ENCODE measurements at places on chromosomes 3 and 15.

DNA sequence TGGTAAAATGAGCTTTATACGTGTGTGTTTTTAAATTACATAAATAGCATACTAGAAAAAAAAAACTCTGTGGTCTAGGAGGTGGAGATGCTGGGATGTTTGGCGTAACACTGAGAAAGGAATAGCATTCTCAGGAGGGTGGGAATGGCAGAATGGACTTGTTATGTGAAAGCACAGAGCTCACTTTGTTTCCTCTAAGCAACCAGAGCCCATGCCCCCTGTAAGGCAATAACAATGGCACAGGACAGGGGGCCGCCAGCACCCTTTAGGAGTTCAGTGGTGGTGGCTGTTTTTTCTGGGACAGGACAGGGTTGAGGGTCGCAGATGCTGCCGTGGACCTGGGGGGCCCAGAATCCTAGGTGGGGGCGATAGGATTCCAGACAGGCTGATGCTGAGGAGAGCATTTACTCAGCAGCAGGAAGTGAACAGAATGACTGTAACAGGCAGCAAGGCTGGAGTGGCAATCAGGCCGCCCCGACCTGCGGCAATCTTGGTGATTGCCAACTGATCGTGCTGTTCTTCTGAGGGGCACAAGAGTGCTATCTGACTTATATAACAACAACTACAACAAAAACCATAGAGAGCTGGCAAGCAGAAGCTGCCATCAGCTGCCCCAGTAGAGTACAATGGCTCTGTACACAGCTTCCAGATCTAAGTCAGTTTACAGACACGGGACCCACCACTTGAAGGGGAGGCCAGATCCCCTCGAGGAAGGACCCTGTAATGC, 160.4 kb downstream of the UACA start:
- DNase-seq: no peak

- no peak for DNase-seq
These were observed 437.3 kb downstream of the NSUN3 start for GRCh38 chr3:94500146-94500545.

DNA sequence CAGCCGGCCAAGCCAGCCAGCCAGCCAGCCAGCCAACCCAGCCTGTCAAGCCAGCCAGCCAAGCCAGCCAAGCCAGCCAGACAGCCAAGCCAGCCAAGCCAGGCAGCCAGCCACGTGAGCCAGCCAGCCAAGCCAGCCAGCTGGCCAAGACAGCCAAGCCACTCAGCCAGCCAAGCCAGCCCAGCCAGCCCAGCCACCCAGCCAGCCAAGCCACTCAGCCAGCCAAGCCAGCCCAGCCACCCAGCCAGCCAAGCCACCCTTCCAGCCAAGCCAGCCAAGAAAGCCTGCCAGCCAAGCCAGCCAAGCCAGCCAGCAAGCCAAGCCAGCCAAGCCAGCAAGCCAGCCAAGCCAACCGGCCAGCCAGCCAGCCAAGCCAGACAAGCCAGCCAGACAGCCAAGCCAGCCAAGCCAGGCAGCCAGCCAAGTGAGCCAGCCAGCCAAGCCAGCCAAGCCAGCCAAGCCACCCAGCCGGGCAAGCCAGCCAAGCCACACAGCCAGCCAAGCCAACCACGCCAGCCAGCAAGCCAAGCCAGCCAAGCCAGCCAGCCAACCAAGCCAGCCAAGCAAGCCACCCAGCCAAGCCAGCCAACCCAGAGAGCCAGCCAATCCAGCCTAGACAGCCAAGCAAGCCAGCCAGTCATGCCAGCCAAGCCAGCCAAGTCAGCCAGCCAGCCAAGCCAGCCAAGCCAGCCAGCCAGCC, 199.5 kb downstream of the GOLGA6L6 start:
- no peak for DNase-seq

DNA sequence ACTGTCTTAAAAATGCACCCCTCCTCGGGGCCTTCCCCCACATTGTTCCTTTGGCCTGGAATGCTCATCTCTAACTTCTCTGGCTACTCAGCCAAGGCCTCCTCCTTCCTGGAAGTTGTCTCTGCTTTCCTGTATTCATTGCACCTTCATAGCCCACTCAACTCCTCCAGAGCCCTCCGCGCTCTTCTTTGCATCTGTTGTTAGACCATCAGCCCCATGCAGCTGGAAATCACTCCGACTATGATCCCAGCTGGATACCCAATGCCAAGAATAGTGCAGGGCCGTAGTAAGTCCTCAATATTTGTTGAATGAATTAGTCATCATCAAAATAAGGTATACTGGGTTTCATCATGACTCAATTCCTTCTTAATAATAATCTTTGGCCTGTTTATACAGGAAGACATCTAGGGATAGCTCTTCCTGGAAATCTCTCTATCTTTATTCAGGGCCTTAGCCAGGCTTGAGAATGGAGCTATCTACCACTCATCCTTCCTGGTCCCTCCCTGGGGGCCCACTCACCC, 112.7 kb downstream of the SYNPR start:
- DNase-seq: no peak

GRCh38 chr15:62051166-62051565, 9.1 kb downstream of the VPS13C start:
- DNase-seq: no peak

DNA sequence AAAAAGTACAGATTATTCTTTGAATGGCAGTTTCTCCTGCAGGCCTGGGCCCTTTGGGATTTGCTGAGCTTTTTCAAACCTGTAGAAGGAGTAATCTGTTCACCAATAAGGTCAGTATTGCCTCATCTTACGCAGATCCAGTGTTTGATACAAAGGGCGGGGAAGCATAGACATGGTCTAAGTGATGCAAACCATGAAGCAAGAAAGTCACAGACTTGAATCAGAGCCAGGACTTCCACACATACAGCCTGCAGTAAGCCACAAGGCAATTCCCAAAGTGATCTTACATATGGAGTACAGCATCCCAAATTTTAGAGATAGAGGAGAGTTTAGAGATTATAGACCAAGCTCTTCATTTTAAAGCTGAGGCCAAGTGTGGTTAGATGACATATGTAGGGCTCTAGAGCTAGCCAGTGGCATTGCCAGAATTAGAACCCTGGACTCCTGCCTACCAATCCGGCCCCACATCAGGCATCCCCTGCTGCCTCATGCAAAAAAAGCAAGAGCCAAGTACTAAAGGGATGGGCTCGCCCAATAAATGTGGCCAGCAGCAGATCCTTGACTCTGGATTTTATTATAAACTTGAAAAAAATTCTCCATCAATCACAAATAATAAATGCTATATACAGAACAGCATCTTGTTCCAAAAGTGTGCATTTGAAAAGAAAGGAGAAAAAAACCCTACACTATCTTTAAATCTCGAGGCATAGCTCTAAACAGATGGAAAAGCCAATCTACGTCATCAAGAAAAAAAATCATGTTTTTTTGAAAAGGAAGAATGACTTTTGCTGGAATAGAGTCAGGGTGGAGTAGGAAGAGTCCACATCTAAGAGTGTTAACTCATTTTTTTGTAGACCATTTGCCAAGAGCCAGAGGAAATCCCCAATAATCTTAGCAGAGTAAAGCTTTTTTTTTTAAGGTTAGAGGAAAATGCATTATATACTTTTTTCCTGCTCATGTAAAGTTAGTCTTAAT, 24.0 kb downstream of the ABI3BP start:
- DNase-seq: no peak

- DNase-seq: no peak
These were observed 244.1 kb upstream of the STT3B start for GRCh38 chr3:31288641-31289100.

DNA sequence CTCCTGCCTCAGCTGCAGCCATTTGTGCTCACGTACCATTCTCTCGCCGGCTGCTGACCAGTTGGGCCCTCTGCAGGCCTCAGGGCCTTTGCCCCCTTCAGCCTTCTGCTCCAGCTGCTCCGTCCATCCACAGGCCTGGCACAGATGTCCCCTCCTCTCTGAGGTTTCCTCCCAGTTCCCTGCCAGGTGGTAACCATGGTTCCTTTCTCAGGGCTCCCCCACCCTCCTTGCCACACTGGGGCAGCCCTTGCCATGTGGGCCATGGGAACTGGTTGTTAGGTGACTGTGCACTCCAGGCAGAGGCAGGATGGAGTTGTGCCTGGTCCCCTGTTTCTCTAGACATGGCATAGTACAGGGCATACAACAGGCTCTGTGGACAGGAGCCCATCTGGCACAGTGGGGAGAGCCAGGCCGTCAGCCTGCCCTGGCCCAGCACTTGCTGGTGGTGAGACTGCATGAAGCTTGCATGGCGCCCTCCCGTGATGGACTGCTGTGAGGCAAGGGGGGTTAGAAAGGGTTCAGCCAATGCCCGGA, 148.9 kb downstream of the DNAJB8 start:
- no peak for DNase-seq

DNA sequence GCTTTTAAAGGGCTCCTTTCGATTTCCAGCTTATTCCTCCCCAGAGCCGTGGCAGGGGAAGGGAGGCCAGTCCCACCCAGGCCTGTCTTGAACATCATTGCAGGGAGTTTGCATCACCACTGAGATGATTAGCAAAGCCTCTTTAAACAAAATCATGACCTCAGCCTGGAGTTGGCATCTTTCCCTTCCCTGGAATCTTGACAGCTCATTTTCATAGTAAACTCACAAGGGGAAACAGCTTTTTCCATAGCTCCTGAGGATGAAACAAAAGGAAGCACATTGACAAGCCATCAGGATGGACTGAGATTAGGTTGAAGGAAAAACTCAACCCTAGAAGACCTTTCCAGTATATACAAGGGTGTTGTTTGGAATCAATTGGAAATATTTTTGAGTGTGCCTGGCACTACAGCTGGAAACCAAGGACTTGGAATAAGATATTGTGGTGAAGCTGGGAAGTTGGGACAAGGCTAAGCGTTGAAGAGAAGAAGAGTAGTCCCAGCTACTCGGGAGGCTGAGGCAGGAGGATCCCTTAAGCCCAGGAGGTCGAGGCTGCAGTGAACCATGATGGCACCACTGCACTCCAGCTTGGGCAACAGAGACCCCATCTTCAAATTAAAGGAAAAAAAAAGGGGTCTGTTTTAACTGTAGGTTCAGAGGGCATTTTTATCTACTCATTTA, 3.1 kb upstream of the LARP6 start:
- no peak for DNase-seq

DNA sequence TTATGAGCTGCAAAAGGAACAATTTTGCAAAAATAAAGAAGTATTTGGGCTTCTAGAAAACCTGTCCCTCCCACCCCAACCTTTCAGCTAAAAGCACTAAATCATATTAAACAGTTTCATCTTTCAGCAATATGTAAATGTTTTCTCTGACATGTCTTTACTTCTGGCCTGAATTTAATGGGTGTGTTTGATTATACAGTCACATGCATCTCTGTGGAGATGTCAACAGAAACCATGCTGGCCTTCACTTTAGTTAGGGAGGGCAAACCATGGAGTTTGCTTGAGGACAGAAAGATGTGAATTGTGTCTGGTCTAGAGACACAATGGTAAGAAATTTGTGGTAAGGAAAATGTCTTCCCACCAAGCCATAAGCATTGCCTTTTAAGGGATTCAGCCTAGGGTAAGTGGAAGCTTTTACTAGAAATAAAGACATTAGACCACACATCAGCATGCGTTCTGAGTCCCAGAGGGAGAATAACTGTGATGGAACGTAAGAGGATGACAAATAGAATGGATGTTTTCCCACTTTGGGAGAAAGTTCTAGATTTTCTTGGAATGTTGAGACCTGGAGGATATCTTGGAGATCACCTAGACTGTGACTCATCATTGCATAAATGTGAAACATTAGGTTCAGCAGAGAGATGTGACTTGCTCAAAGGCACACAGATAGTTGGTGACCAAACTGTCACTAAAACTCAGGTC, 68.9 kb downstream of the ST8SIA2 start:
- DNase-seq: no peak

- no peak for DNase-seq
These were observed 251.0 kb upstream of the PEX5L start for GRCh38 chr3:180287703-180288102.

DNA sequence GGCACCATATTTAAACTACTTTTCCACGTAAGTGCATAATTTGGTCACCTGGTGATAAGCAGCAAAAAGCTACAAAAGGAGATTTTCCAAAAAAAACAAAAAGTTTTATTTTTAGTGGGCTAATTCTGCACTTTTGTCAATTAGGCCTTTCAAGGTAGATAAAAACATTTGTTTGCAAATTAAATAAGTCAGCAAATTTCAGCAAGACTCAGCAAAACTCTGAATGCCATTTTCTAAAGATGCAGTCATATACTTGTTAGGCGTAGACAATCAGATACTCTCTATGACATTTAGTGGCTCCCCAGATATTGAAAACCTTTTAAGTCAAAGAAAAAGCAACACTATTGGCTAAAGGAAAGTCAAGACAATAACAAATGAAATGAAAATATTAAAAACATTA, 400.2 kb upstream of the GOLIM4 start:
- no peak for DNase-seq

GRCh38 chr15:101060576-101061551, 141.7 kb downstream of the LRRK1 start:
- DNase-seq: no peak

DNA sequence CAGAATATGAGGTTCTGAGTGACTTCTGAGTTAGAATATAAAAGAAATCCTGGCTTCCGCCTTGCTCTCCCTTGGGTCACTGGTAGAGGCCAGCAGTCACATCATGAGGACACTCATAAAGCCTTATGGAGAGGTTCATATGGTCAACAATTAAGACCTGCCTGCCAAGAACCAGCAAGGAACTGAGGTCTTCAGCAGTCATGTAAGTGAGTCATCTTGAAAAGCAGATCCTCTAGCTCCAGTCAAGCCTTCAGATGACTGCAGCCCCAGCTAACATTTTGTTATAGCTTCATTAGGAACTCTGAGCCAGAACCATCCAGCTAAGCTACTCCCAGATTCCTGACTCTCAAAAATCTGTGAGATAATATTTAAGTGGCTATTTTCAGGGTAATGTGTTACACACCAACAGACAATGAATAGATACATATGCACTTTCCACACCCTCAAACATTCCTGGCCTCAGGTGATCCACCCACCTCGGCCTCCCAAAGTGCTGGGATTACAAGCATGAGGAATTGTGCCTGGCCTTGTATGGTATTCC, 447.2 kb downstream of the SHQ1 start:
- no peak for DNase-seq

GRCh38 chr3:110184536-110184935, 847.2 kb upstream of the DPPA4 start:
- no peak for DNase-seq

DNA sequence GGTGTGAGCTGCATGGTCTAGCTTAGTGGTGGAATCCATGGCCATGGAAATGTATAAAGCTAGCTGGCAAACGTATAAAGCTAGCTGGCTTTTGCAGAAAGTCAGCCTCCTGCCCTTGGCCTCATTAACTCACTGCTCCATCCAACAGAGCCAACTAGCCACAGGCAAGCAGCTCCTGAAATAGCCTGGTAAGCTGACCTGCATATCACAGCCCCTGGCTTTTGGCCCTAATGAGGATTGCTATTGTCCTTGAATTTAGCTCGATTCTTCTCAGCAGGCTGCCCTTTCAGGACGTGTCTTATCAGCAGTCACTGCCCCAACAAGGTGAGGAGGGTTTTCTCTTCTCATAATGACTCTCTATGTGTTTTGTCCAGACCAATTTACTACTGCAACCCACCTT, 446.8 kb downstream of the WDR72 start:
- DNase-seq: no peak

GRCh38 chr15:35914573-35914972, 368.6 kb upstream of the DPH6 start:
- DNase-seq: no peak
